ENCODE measurements at places on chromosomes 13 and 19.

GRCh38 chr19:11125994-11126685 lies 29.4 kb downstream of the SPC24 start:
- peak; percentile 10 for DNase-seq

- no peak for DNase-seq
Observed at GRCh38 chr13:21974741-21975140, 303.9 kb downstream of the FGF9 start.

- no peak for DNase-seq
Observed at GRCh38 chr19:17335575-17335974, 920 bp upstream of the ANO8 start.

DNA sequence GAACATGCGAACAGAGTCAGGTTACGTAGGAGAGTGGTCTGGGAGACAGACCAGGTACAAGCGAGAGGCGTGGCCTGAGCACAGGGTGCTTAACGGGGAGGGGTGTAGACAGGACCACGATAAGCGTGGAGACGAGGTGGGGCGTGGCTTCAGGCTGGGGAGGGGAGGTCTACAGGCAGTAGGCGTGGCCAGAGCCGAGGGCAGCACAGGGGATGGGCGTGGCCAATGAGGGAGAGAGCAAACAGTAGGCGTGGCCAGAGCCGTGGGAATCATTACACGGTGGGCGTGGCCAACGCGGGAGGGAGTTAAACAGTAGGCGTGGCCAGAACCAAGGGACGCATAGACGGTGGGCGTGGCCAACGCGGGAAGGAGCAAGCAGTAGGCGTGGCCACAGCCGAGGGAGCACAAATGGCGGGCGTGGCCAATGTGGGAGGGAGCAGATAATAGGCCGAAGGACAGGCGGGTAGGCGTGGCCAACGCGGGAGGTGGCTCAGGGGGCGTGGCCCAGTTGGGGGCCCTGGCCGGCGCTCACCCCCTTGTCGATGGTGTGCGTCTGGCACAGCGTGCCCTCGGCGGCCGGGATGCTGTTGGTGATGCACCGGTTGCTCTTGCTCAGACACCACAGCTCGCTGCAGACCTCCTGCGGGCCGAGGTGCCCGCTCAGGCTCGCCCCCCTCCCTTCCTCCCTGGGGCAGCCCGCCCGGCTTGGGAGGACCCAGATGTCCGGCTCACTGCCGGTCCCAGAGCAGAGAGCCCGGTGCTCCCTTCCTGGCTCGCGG lies 15.2 kb upstream of the MYO1F start:
- peak; percentile 22 for DNase-seq

DNA sequence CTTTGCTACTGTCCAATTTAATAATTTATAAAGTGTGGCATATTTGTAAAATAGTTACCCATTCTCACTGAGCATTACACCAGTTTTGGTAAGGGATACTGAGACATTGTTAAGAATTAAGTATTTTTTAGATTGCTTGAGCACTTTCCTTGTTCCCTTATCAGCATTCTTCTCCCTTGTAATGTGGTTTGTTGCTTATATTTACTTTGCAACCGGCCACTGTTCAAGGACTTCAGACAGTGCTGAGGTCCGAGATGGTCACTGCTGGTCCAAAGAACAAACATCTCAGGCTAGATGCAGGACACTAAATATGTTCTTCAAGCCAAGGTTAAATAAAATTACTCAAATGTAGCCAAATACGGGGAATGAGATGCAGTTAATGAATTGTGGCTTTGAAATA lies 161.4 kb downstream of the TM9SF2 start:
- DNase-seq: no peak

GRCh38 chr19:48815870-48816501 lies 5.2 kb upstream of the BCAT2 start:
- DNase-seq: no peak

GRCh38 chr19:52191951-52192350 lies 2.1 kb downstream of the PPP2R1A start:
- no peak for DNase-seq

- no peak for DNase-seq
Observed at GRCh38 chr13:95185851-95186250, 115.4 kb downstream of the ABCC4 start.

DNA sequence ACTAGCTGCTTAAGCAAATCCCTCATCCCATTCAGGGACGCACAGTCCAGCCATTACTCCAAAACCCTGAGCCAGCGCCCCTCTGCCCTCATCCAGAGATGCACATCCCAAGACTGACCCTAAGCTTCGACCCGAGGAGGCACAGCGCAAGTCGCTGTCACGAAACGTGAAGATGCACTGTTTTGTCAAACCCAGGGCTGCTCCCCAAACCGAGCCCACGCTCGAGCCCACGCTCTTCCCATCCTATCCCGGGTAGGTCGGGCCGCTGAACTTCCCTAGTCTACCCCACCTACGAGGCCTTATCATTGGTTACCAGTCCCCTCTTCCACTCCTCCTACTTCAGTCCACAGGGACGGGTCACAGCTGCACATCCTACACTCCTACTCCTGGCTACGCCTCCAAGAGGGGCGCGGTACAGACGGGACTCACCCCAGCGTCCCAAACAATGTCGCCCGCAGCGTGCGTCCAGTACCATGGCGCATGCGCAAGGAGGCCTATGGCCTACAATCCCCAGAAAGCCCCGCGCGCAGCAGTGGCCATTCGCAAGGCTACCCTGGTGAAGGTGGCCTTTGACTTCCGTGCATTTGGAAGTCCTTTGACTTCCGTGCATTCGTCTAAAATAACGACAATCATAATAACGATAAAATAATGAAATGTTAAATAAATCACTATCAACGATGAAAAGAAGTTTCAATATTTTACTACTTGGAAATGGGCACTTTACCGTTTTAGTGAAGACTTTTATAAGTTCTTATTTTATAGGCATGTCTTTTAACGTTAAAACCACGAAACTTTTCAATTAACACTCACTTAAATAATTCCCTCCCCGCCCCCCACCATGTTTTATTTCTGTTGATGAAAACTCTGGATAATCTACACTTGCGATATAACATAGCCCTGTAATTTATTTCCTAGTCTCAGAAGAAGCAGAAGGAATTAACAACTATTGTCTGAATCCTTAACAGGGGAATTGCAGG lies at the start of gene ZNF285:
Gene ZNF285, minus strand, starts transcription at position 470 of the 977 bp plus-strand sequence. CDS start 4,395 bp downstream, outside the sequence.
- DNase-seq: no peak

DNA sequence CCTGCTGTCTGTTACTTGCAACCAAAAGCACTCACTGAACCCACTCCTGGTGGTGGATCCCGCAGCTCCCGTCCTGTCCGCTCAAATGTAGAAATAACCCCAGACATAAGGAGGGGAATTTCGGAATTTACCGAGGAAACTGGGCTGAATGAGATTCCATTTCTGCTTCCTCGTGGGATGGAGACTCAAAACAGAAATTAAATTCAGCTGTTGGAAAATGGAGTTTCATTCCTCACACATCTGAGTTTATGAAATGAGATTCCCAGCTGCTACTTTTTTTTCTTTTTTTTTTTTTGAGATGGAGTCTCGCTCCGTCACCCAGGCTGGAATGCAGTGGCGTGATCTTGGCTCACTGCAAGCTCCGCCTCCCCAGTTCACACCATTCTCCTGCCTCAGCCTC lies 44.3 kb downstream of the COLGALT1 start:
- DNase-seq: no peak

DNA sequence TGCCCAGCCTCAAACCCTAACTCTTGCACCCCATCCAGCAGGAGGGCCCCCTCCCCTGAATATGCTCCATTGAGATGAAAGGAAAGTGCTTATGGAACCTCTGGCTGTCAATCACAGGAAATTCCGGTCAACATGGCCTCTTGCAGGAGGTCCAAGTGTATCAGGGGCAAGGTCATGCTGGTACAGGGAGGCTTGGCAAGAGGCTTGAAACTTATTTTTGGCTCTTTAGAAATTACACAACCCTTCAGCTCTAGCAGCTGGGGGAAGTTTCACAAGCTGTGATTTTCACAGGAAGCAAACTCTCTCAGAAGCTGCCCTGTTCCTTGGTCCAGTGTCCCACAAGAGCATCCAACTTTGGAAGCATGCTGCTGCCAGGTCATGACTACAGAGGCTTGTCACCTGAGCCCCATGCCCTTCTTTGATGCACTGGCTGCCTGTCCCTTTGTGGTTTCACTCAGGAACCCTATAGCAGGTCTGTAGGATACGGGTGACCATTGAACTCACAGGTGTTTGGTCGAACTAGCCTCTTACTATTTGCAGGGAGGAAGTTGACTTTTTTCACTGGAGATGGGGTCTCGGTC lies 8.4 kb downstream of the ASF1B start:
- DNase-seq: no peak

DNA sequence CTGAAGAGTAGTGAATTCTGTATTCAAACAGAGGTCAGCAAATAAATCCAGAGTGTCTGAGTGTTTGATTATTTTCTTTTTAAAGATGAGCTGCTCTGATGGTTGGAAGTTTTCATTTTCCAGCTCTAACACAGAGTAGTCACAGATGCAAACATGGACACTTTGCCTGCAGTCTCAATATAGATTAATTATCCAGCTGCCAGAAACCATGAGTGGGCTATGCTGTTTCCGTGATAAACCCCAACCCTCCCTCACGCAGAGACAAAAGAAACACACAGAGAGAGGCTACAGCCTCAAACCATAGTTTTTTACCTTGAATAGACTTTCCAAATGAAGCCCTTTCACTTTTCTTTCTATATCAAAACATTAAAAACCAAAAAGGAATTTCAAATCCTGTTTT lies 884.7 kb downstream of the DIAPH3 start:
- DNase-seq: no peak

DNA sequence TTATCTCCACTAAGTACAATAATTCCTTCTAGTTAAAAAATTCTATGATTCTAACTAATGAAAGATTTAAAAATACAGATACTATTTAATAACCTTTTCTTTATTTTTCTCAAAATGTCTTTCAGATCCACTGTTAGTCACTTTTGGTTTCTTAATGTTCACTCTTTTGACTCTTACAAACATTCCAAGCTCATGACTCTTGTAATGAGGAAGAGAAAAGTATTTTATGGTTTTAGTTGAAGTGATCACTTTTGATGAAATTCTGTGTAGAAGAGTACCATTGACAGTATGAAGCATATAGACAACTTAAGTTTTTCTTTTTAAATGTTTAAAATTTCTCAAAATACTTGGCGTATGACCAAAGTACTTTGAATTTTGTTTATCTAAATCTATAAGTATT lies 27.8 kb downstream of the COG3 start:
- no peak for DNase-seq

DNA sequence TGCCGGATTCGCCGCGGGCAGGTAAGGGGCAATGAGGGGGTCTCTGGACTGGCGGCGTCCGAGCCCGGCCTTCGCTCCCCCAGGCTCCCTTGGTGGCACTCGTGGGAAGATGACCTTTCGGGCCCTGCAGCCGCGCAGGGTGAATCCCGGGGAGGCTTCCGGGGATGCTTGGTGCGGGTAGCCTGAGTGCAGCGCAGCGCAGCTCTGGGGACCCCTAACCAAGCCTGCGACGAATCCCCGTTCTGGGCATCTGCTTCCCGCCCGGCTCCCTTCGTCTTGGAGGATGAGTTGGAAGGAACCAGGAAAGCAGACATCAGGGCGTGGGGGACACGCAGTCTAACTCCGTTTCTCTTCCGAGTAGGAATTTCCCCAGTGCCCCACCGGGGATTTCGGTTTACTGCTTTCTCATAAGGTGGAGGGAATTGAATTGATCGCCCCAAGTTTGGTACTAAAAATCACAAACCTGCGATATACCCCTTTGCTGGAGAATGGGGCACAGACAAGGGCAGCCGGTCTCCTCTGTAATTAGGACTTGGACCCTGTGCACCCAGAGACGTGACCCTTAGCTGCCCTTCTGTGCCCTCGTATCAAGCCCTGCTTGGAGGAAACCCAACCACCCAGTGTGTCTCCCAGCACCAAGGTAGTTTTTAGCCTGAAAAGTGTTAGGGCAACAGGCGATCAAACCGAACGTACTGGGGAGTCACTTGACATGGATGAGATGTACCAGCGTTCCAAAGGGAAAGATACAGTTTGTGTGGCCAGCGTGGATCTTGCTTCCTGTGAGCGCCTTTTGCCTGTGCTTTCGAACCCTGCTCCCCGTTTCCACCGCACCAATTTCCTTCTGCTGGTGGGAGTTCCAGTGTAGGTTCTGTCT lies 1.0 kb downstream of the GPC5 start:
- DNase-seq: no peak

DNA sequence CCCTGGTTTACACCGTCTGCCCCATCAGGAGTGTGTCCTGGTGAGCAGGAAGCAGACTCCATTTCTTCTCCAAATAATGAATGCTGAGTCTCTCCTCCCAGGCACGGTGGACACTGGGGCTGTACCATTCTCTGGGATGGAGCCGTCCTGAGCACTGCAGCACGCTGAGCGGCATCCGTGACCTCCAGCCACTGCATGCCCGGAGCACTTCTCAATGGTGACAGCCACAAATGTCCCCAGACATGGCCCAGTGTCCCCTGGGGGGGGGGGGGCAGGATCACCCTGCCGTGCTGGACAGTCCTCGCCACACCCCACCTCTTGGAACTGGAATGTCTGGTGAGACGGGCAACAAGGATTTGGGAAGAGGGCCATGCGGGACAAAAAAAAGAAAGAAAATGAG lies 37.4 kb downstream of the GNG7 start:
- DNase-seq: no peak

- DNase-seq: no peak
Observed at GRCh38 chr13:91805605-91806004, 407.2 kb downstream of the GPC5 start.

DNA sequence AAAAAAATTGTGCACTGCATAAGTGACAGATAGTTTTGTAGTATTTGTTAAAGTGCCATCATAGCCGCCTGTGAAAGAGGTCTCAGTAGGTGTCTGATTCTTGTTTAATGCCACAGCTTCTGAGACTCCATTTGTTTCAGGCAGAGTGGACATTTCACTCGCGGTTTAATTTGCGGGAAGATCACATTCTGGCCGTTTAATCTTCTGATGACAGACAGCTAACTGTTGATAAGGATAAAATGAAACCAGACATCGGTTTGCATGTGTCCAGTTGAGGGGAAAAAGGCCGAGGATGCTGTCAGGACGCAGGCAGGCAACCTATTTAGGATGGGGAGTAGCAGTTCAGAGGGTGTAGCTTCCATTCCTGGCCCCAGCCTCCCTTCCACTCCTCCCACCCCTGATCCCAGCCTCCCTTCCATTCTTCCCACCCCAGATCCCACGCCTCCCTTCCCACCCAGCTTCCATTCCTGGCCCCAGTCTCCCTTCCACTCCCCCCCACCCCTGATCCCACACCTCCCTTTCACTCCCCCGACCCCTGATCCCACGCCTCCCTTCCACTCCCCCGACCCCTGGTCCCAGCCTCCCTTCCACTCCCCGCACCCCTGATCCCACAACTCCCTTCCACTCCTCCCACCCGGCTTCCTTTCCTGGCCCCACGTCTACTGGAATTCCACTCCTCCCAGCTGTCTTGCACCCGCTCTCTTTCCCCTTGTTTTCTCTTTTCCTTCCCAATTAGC lies 23.8 kb downstream of the ATP11A start:
- no peak for DNase-seq

DNA sequence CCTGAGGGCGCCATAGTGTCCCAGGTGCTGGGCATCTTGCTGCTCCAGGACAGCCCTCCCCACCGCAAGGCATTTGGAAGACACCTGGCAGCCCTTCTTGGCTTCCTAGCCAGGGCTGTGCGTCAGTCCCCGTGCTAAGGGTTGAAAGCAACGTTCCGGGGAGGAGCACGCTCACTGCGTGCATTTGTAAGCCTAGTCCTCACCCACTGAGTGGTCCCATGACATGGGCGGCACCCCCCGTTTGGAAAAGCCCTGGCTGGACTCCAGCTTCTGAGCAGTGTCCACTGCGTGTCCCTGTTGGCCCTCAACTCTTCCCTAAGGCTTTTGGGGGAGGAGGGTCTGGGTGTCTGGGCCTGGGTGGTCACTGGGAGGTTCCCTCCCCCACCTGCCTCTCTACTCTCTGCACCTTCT lies 76.3 kb upstream of the GPR183 start:
- no peak for DNase-seq

Measured in NCI-H187 (cell line).